ENCODE measurements at places on chromosomes 7 and 10.

- no peak for DNase-seq
Observed at GRCh38 chr7:88003581-88003980, 69.5 kb downstream of the ADAM22 start.

- DNase-seq: no peak
Observed at GRCh38 chr10:107430446-107430845, 265.9 kb upstream of the SORCS1 start.

DNA sequence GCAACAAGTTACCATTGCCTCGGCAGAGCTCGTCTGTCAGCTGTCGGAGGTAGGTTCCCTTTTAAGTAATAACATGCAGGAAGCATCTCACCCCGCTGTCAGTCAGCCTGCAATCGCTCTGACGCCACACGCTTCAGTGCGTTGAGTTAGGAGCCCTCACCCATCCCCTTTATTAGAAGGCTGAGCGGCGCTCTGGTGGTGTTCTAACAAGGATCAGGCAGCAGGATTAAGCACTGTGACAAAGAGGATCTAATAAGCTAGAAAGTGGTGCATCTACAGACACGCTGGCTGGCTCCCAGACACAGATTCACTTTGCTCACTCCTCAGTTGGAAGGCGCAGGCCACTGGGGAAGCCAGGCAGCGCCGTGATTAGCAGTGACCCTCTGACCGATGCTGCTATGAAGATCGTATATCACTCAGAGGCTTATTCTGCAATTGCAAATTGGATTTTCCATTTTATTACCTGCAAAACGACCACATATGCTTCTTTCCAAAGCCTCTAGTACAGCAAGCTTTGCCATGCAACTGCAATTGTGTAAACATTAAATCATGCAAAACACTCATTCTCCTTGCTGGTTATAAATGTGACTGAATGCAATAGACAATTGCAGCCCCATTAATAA, 117.7 kb downstream of the RSU1 start:
- DNase-seq: no peak

GRCh38 chr7:29988424-29989256, 961 bp downstream of the SCRN1 start:
- DNase-seq: no peak

DNA sequence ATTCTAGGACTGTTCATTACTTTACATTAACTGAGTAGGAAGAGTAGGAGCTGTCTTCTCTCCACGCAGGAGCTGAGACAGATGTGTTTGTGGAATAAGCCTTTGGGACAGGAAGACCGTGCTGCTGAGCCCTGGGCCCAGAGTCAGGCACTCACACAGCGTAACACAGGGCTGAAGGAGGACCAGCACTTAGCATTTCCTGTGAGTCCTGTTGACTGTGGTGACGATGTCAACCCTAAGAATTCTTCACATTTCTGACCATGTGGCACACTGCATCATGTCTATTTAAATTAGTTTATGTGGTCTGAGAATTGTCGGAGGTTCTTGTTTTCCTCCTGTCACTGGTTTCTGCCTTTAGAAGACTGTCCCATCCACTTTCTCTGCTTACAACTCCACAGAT, 117.2 kb downstream of the PIP4K2A start:
- DNase-seq: no peak

GRCh38 chr7:113698556-113699220, 220.1 kb downstream of the PPP1R3A start:
- DNase-seq: no peak

DNA sequence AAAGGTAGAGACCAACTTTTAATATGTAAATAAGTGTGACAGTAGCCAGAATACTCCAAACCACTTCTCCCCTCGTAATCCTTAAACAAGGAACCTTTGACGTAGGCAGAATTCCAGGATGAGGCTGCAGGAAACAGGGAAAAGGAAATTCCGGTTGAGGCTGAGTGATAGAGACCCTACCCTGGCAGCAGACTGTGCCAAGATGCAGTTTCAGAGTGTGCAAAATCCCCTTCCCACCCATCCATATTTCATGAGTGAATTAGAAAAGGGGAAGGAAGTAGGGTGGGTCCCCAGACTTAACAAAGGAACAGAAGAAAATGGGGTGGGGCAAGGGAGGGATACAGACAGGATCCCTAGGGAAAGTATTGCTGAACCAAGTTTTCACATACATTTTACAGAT, 143.0 kb downstream of the RAPGEF5 start:
- no peak for DNase-seq

GRCh38 chr10:16586358-16587138, 64.9 kb upstream of the C1QL3 start:
- no peak for DNase-seq

GRCh38 chr10:103835096-103836050, 20.0 kb downstream of the SH3PXD2A start:
- DNase-seq: no peak

GRCh38 chr7:155308330-155309020, 10.8 kb downstream of the INSIG1 start:
- DNase-seq: no peak

DNA sequence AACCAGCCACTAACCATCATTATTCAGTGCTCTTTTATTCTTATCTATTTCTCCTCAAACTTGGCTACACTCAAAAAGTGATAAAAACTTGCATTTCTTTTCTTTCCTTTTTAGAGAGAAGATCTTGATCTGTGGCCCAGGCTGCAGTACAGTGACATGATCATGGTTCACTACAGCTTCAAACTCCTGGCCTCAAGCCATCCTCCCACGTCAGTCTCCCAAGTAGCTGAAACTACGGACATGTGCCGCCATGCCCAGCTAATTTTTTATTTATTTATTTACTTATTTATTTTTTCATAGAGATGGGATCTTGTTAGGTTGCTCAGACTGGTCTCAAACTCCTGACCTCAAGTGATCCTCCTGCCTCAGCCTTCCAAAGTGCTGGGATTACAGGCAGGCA, 24.6 kb upstream of the TMEM248 start:
- no peak for DNase-seq

GRCh38 chr10:23432166-23432565, 6.7 kb upstream of the OTUD1 start:
- no peak for DNase-seq

DNA sequence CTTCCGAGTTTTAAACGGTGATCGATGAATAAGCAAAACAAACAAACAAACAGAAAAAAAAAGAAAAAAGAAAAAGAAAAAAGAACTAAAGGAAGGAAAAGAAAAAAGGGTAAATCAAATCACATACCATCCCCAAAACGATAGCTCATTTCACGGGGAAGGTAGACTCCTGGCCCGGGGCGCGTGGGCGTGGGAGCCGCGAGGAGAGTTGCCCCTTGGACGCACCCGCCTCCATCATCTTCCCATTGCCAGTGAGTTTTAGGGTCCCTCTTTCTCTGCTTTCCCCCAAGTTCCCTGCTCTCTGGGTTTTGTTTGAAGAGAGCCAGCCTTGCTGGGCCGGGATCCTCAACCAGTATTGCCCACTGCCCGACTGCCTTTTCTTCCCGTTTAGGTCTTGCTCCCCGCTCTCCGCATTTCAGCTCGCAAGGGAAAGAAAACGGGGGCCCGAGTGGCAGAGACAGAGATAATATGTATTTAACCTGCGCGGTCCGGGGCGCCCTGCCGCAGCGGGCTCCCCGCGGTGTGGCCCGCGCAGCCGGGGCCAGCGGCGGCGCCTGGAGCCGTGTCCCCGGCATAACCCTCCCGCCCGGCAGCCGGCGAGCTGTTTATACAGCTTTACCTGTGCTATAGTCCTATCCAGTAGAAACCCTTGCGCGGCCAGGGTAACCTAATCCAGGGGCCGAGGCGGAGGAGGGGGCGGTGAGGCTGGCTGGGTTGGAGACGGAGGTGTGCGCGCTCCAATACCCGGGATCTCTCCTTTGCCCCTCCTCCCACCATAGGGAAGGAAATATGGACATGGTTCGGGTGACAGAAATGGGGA, 5.2 kb upstream of the GATA3 start:
- no peak for DNase-seq

DNA sequence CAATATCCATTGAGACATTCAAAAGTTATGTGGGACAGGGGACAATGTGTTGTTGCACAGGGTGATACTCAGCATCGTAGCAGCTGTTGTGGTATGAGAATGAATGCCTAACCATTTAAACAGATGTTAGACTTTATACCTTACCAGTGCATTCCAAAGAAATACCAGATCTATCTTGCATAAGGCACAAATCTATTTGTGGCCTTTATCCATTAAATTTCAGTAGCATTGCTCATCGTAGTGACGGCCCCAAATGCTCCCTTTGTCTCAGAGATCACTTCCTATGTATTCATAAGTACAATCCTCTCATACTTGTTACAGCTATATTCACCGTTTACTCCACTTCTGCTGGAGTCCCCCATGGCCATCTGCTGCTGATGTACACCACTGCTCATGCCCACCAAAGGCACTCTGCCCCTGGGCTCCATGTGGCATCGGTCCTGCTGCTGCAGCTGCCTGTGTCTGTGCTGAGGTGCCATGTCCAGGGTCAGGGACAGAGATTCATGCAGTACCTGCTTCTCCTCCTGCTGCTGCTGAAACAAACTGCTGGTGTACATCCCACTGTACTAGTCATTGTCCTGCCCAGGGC, 96.3 kb downstream of the CPED1 start:
- DNase-seq: no peak

All from brain pericyte (primary cell).